ENCODE measurements at places on chromosomes 2 and 18.

DNA sequence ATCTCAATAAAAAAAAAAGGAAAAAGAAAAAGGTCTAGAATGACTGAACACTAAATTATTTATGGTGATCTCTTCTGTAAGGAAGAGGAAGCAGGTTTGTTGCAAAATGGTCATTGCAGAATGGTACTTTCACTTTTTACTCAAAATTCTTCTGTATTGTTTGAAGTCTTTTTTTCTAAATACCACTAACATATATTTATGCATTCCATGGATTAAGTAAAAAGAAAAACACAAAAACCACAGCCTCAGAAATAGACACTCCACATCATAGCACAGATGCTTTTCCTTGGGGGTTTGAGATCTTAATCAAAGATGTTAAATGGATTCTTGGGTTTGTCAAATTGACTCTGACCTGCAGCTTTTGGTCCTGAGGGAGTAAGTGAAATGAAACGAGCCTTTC, 47.4 kb downstream of the RHOB start:
- no peak for DNase-seq

- DNase-seq = no peak
Observed at GRCh38 chr2:215450188-215451011, 14.5 kb upstream of the FN1 start.

- DNase-seq = no peak
Observed at GRCh38 chr2:65407240-65407639, 25.2 kb downstream of the SPRED2 start.

DNA sequence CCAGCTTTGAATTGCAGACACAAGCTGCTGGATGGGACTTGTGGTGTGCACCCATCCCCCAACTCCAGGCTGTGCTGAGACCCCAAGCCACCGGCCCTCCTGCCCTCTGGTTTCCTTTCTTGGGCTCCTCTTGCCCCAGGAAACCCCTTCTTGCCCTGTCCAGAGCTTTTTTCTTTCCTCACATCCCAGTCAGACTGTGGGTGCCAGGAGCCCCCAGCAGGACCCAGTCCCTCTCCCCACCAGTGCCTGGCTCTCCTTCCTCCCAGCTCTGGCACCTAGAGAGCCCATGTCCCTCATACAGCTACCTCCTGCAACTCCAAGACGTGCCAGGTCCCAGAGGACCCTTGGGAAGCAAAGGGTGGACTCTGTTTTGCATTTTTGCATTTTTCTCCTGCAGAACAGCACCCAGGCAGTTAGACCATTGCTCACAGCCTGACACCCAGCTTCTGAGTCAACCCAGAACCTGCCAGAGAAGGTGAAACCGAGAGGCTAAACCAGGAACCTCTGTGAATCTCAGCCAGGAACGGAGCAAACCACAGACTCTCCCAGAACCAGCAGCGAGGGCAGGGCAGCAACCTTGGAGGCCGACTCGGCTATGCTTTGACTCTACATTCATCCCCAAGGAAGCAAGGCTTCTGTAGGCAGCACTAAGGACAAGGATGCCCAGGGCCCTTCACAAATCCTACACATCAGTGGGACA, 221.1 kb downstream of the ANAPC1 start:
- DNase-seq = no peak

GRCh38 chr2:26444236-26444635, 33.7 kb downstream of the OTOF start:
- DNase-seq = no peak

GRCh38 chr2:159131914-159132281, 154.6 kb downstream of the WDSUB1 start:
- DNase-seq = no peak

DNA sequence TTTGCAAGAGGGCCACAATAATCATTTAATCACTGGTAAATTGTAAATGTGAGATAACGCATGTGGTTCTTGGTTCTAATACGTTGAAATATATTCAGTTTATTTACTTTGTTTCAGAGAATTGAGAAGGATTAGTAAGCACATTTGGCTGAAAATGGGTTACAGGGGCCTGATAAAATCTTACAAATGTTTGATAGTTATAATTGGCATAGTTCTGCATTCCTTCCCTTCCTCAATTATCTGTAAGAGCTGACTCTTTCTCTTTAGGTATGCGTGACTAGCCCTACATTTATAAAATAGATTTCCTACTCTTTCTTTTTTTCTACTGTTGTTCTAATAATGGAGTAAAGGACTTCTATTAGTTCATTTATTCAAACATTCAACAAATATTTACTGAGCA, 685.2 kb downstream of the NUP35 start:
- DNase-seq = no peak

DNA sequence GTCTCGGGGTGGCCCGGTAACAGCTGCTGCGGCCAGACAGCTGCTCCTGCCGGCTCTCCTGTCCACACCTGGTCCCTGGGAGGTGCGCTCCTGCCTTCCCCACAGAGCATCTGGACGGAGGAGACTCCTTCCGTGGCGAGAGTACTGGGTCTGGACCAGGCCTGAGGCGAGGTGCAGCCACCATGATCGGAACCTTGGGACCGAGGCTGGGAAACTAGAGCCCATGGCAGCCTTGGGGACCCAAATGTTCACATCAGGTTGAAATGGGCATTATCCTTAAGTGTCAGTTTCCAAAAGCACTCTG, 628 bp downstream of the GIGYF2 start:
- no peak for DNase-seq

GRCh38 chr18:10284540-10285282, 169.7 kb upstream of the APCDD1 start:
- DNase-seq = no peak
